LHCN-M2 (cell line): ENCODE measurements at places on chromosomes 7 and 10. TPM values are rescaled to one million over a fixed set of nuclear protein-coding genes. Genes with fewer than 3 reads are reported as not detected.
A peak's percentile ranks its signal among the peaks of the same experiment; 100 is the strongest.

NRG3 gene
- total RNA-seq: not detected in 2 replicates

KAZALD1 gene
- total RNA-seq: 15.1 and 16.1 TPM in 2 replicates

DNA sequence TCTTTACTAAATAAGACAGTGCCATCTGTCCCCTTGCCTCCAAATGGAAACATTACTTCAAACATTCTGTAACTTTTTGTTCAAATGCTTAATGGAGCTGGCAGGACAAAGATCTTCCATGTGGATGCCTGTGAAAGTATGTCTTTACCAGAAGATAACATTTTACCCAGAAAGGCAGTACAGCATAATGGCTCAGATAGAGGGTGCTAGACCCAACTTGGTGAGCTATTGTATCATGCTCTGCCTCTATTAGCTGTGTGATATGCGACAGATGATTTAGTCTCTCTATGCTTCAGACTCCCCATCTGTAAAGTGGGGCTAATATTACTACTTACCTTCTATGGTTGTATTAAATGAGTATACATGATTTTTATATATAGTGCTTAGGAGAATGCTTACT lies 8.8 kb upstream of the SMKR1 start:
- DNase-seq: peak; percentile 66

NRP1 gene
- 174 and 181 TPM in 2 replicates for total RNA-seq

GRCh38 chr10:103572347-103573204 lies 79.1 kb downstream of the NEURL1 start:
- DNase-seq: no peak

VAX1 gene
- not detected in 2 replicates for total RNA-seq

DNA sequence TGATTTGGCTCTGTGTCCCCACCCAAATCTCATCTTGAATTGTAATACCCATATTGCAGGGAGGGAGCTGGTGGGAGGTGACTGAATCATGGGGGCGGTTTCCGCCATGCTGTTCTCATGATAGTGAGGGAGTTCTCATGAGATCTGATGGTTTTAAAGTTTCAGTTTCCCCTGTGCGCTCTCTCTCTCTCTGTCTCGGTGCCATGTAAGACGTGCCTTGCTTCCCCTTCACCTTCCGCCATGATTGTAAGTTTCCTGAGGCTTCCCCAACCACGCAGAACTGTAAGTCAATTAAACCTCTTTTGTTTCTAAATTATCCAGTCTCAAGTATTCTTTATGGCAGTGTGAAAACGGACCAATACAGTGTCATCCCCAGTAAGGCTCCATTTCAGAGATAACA lies 48.3 kb upstream of the CHCHD3 start:
- no peak for DNase-seq

- no peak for DNase-seq
Observed at GRCh38 chr10:30154561-30154960, 95.2 kb upstream of the JCAD start.

DNA sequence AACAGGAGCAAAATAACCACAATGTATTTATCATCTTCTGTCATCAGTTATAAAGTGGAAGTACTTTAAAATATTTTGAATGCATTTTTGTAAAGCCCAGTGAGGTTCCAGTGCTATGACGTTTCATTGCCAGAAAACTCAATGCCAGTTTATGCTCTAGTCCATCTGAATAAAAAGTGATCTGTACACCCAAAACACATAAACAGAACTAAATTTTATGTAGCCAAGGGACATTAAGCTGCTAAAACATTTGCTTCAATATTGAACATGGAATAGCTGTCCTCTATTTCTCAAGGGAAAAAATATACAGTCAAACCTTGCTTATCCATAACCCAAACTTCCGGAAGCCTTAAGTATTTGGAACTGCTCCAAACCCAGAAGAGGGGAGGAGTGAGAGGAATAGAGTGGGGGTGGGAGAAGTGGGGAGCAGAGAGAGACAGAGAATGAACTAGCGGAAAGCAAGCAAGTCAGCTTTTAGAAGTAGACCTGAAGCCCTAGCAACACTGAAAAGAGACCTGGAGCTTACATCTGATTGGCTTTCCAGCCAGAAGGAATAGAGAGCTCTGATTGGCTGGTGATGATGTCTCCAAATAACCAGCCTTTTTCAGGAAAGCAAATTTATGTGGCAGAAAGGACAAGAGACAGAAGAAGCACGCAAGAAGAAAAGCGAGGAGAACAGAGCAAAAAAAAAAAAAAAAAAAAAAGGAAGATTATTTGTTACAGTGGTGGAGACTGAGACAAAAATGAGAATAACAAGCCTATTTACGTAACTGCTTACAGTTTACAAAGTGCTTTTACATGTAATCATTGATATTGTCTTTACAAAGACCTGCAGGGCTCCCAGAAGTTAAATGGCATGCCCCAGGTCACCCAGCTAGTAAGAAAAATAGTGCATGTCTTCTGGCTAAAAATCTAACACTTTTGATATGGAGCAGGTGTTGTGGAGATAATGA lies 196.0 kb downstream of the RNLS start:
- DNase-seq: peak; percentile 73

- DNase-seq: no peak
Observed at GRCh38 chr7:37643876-37644275, 39.7 kb upstream of the GPR141 start.

PCLO gene
- 0.19 and 0.57 TPM in 2 replicates for total RNA-seq

CYP3A4 gene
- total RNA-seq: 0.13 TPM in 1 of 2 replicates, not detected in the other

DNA sequence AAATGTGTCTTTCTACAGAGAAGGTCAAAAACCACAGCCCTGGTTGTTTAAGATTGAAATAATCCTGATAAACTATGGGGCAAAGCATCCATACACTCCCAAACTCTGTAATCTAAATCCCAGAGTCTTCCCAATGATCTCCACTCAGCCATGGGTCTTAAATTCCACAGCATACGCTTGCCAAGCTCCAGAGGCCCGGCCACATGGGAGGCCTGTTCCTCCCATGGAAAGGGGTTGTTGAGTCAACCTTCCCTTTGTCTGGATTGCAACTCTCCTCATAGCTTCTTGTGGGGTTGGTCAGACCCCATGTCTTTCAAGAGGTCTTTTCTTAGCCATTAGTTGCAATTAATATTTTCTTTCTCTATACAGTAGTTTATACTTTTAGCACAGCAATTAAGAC lies 718 bp upstream of the STEAP4 start:
- no peak for DNase-seq

GRCh38 chr7:22884911-22885788 lies 62.5 kb upstream of the TOMM7 start:
- DNase-seq: peak; percentile 31

DNA sequence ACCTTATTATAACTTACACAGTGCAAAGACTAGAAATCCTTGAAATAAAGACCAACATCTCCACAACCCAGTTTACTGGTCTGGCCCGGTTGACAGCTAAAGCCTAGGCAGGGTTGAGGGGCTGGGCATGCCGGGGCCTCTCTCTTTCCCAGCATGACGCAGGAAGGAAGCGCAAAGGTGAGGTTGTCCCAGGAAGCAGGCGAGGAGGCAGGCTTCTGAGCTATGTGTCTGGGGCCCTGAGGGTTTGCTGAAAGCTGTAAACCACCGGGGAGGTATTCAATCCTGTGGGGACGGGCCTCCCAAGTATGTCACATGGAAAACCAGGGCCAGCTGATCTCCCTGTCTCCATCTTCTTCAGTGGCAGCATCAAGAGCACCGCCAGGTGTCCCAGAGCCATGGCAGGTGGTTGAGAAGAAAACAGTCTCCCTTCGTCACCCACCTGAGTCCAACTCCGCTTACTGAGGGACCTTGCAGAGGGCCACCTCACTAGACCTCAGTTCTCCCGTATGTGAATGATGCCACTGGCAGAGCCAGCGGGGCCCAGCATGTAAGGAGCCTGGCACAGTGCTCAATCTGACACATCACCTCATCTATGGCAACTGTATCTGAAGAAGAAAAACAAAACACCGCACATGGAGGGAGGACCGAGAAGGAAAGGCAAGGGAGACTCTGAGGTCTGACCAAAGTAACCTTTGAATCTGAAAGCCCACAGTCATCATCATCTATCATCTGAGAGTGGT lies 49.5 kb downstream of the FAM53B start:
- DNase-seq: no peak

DNA sequence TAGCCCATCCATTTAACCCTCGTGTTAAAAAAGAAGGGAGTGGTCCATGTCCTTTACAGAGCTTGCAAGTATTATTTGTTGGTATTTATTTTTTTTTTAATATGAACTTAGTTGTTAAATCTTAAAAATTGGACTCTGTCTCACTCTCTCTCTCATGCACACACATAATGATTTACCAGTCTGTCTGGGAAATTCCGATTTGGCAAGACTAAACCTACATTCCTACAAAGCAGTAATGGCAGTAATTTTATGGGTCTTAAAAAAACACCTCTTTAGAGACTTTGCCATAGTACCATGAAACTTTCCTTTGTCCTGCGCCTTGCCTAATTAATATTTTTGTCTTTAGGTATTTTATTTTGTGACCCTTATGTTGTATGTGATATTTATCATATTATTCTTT lies 239.5 kb upstream of the PPP1R3A start:
- no peak for DNase-seq

CREB5 gene
- 6.5 and 9.0 TPM in 2 replicates for total RNA-seq

DNA sequence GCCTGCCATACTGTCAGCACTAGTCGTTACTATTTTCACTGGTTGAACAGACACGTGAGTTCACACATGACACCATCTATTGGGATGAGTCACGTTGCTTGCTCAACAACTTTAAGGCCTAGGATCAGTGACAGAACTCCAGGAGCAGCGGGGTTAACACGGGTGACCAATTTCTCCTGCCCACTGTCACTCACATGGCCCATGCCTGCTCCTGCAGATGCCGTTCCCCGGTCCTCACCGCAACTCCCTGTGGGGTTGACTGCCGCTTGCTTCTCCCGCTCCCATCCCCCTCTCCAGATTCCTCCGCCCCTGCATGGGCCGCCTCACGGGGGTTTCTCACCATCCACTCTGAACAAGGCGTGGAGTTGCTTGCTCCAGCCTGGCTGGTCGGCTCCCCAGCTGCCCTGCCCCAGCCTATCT lies 128.2 kb downstream of the TAX1BP1 start:
- DNase-seq: peak; percentile 42

CALHM3 gene
- not detected in 2 replicates for total RNA-seq

GRCh38 chr10:15222511-15222910 lies 54.0 kb upstream of the NMT2 start:
- no peak for DNase-seq

GRCh38 chr7:151724920-151725584 lies 151.9 kb downstream of the PRKAG2 start:
- no peak for DNase-seq

ASB10 gene
- total RNA-seq: not detected in 2 replicates

DNA sequence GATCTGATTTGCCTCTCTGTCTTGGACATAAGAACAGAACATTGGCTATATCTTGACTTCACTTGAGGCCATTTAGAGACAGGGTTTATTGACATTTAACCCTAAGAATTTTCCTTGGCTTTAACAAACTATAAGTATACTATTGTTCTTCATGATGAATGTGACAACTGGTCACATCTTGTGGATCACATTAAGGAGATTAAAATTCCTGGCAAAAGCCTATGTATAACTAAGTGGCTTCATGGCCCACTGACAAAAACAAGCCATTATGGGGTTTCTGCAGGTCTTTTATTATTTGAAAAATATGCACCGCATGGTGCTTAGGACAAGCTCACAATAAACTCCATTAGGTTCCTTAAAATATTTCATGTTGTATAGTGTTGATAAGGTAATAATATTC lies 54.8 kb downstream of the THNSL1 start:
- DNase-seq: no peak

DNA sequence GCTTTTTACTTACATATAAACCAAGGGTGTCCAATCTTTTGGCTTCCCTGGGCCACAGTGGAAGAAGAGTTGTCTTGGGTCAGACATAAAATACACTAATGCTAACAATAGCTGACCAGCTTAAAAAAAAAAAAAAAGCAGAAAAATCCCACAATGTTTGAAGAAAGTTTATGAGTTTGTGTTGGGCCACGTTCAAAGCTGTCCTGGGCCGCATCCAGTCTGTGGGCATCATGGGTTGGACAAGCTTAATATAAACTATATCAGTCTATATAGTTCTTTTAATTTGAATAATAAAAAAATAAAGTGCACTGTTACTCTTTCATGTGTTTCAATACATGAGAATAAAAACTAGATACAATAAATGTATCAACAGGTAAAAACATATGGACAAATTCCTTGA lies 179.9 kb downstream of the DNAJC1 start:
- no peak for DNase-seq

DNA sequence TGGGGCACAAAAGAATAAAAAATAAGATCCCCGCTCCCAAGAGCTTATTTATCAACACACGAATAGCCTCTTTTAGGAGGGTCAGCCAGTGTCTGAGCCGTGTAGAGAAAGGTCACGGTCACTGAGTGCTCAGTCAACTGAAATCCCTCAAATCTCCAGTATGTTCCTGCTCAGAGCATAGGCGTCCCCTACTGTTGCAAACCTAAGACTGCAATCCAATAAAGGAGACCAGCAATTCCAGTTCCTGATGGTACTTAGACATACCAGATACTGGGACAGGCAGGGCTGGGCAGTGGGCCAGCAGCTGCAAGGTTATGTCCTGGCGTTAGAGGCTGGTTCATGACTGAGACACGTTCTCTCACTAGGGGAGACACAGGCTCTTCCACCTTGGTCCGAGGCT lies 93.6 kb downstream of the CACNB2 start:
- no peak for DNase-seq

DNA sequence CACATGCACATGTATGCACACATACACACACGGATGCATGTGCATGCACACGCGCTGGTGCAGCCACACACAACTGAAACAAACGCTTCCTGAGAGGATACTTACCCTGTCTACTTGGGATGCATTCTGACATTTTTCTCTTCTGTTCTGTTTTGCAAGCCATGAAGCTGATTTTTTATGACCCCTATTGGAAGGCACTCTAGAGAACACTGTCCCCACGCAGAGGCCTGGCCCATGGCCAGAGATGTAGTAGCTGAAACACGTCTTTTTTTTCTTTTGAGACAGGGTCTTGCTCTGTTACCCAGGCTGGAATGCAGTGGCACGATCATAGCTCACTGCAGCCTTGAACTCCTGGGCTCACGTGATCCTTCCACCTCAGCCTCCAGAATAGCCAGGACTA lies 47.9 kb downstream of the VWA2 start:
- DNase-seq: no peak

- DNase-seq: no peak
Observed at GRCh38 chr10:10886861-10887531, 130.7 kb upstream of the CELF2 start.

DNA sequence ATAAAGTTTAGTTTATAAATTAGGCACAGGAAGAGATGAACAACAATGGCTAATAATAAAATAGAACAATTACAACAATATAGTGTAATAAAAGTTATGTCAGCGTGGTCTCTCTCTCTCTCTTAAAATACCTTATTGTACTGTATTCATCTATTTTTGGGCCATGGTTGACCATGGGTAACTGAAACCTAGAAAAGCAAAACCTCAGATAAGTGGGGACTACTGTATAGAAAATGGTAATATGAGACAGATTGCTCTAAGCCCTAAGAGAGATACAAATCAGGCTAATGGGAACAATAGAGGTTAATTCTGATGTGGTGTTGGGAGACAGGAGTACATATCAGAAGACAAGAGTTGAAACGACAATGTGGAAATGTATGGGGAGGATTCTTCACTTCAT lies 86.2 kb downstream of the ZNF365 start:
- DNase-seq: no peak

TUBAL3 gene
- total RNA-seq: not detected in 2 replicates

MYL7 gene
- total RNA-seq: not detected in 2 replicates

GRCh38 chr10:103077491-103078308 lies 115.4 kb downstream of the NT5C2 start:
- no peak for DNase-seq

OR6V1 gene
- total RNA-seq: not detected in 2 replicates

GRCh38 chr10:131102676-131103075 lies 208.8 kb downstream of the TCERG1L start:
- no peak for DNase-seq

- DNase-seq: no peak
Observed at GRCh38 chr7:138468244-138469123, 8.4 kb downstream of the TRIM24 start.

GRCh38 chr10:132654708-132655661 lies 117.4 kb downstream of the INPP5A start:
- DNase-seq: peak; percentile 38
